ENCODE measurements at places on chromosomes 3 and 15. TPM values are rescaled to one million over a fixed set of nuclear protein-coding genes. Genes with fewer than 3 reads are reported as not detected.

The MST1 gene
- total RNA-seq: 19.1 TPM

The CAMP gene
- total RNA-seq: not detected

The MANF gene
- total RNA-seq: 97.5 TPM

The C3orf20 gene
- not detected for total RNA-seq

The IFT80 gene
- total RNA-seq: 22.6 TPM

The SPG11 gene
- total RNA-seq: 45.4 TPM

The CTSH gene
- total RNA-seq: 22.5 TPM

The CSPG5 gene
- total RNA-seq: 2.8 TPM

The DUOX1 gene
- not detected for total RNA-seq

The IGDCC3 gene
- 0.27 TPM for total RNA-seq

The SUSD5 gene
- 38.5 TPM for total RNA-seq

The GRK7 gene
- total RNA-seq: not detected

The IL16 gene
- 2.0 TPM for total RNA-seq

GRCh38 chr3:99425930-99426329 lies 212.5 kb upstream of the COL8A1 start:
- peak overlapping the region; percentile 80 for H3K27ac ChIP-seq
- DNase-seq: no peak
- no peaks in the 10 kb centered on the region for H3K27me3 ChIP-seq
- H3K4me1 ChIP-seq: peaks cover 84% of the 10 kb centered on the region
- peaks cover 4% of the 10 kb centered on the region for H3K36me3 ChIP-seq

- H3K36me3 ChIP-seq: peaks cover 2% of the 10 kb centered on the region
- no peak overlapping the region for H3K27ac ChIP-seq
- peaks cover 9% of the 10 kb centered on the region for H3K27me3 ChIP-seq
- no peak overlapping the region for H3K4me3 ChIP-seq
- no peaks in the 10 kb centered on the region for H3K4me1 ChIP-seq
Observed at GRCh38 chr3:75042941-75043340, 428.5 kb upstream of the CNTN3 start.

DNA sequence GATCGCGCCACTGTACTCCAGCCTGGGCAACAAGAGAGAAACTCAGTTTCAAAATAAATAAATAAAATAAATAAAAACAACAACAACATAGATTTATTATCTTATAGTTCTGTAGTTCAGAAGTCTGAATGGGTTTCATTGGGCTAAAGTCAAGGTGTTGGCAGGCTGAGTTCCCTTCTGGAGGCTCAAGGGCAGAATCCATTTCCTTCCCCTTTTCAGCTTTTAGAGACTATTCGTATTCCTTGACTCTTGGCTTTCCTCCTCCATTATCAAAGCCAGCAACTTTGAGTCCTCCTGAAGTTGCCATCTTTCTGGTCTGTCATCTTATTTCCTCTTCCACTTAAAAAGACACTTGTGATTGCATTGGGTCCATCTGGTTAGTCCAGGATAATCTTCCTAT lies 12.1 kb downstream of the BLM start:
- H3K27ac ChIP-seq: no peak overlapping the region
- no peaks in the 10 kb centered on the region for H3K4me1 ChIP-seq
- H3K27me3 ChIP-seq: no peaks in the 10 kb centered on the region
- no peaks in the 10 kb centered on the region for H3K36me3 ChIP-seq
- no peak overlapping the region for H3K4me3 ChIP-seq
- no peak for DNase-seq

DNA sequence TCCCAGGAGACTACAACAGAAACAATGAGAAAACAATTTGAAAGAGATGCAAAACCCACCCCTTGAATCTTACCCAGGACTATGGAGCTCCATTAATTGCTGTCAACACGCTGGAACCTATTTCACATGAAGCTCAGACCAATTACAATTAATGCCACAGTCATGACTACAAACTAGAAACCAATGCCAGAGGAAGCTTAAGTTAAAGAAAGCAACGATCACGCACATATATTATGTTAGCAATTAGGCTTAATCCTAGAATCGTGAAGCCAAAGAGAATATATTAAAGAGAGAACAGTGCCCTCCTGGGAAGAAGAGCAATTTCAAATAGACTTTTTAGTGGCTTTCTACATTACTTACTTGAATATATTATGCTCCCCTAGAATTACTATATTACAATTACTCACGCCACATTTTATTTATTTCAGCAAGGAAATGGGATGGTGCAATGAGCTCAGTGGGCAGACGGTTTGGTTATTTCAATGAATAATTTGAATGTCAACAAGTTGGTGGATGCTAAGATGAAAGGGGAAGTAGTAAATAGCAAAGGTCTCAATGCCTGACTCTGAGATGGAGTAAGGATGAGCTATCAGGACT lies 125.5 kb downstream of the GREM1 start:
- H3K27me3 ChIP-seq: no peaks in the 10 kb centered on the region
- no peak overlapping the region for H3K4me3 ChIP-seq
- H3K36me3 ChIP-seq: no peaks in the 10 kb centered on the region

DNA sequence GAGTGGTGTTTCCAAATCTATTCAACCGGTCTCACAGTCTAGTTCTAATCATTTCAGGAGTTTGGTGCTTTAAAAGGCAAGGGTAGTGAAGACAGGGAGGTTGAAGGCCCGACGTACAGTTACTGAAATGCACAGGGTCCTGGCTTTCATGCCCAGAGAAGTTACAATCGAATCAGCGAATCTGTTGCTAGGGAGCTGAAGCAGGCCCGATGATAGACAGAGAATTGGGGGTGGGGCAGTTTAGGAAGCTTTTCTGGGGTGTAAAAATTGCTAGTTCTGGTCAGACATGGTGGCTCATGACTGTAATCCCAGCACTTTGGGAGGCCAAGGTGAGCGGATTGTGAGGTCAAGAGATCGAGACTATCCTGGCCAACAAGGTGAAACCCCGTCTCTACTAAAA lies 63.1 kb upstream of the ATP13A3 start:
- H3K27ac ChIP-seq: no peak overlapping the region
- no peak for DNase-seq
- no peak overlapping the region for H3K4me3 ChIP-seq

DNA sequence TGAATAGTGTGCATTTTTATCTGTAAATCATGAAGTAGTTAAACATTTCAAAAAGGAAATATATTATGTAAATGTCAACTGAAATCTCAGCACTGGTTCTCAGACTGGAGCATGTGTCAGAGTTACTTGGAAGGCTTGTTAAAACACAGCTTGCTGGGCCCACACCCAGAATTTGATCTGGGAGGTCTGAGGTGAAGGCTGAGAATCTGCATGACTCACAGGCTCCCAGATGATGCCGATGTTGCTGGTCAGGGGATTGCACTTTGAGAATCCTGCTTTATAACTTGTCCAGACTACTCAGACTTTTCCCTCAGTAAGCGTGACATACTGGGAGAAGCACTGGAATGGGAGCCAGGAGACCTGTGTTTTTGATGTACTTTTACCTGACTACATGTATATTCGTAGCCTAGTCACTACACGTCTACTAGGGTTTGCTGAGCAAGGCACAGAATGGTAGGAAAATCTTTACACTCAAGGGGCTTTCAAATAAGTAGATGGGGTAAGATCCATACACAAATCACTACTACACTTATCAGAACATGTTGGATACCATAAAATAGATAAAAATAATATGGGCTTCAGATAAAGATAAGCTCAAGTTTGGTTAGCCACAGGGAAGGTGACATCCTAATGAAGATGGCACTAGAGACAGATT lies 77.1 kb upstream of the MEX3B start:
- H3K4me3 ChIP-seq: peak overlapping the region; percentile 45
- no peak for DNase-seq
- peaks cover 6% of the 10 kb centered on the region for H3K36me3 ChIP-seq

GRCh38 chr15:83164771-83165404 lies 42.7 kb downstream of the HDGFL3 start:
- H3K27me3 ChIP-seq: no peaks in the 10 kb centered on the region
- no peak for DNase-seq
- peak overlapping the region; percentile 4 for H3K27ac ChIP-seq
- peaks cover 10% of the 10 kb centered on the region for H3K36me3 ChIP-seq

DNA sequence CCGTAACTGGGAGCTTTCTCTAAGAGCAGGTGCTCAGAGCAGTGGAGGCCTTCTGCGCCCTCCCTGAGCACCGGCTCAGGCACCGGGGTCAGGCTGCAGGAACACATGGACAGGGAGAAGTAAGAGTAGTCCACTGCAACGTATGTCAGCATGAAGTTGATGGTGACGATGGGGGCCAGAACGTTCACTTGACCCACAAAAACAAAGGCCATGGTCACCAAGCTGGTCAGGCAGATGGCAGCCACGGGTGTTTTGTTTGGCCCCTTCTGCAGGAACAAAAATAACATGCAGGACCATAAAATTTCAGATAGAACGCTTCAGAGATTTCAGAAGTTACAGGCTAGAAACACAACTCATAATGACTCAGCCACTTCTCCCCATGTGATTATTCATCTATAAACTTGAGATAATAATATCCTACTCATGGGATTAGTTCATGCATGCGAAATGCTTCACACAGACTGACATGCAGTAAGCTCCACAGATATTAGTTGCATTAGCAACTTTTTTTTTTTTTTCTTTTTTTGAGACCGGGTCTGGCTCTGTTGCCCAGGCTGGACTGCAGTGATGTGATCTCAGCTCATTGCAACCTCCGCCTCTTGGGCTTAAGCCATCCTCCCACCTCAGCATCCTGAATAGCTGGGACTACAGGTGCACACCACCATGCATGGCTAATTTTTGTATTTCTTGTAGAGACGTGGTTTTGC lies 52.2 kb upstream of the HEG1 start:
- no peak for DNase-seq
- no peak overlapping the region for H3K4me3 ChIP-seq
- H3K27ac ChIP-seq: peak overlapping the region; percentile 84
- H3K27me3 ChIP-seq: no peaks in the 10 kb centered on the region
- H3K36me3 ChIP-seq: peaks cover 8% of the 10 kb centered on the region
- H3K4me1 ChIP-seq: peaks cover 43% of the 10 kb centered on the region

GRCh38 chr3:32392536-32393302 lies 1.1 kb downstream of the CMTM7 start:
- H3K27ac ChIP-seq: peak overlapping the region; percentile 81
- peaks cover 1% of the 10 kb centered on the region for H3K36me3 ChIP-seq
- H3K27me3 ChIP-seq: no peaks in the 10 kb centered on the region
- DNase-seq: no peak
- peaks cover 17% of the 10 kb centered on the region for H3K4me1 ChIP-seq
- peak overlapping the region; percentile 98 for H3K4me3 ChIP-seq

- no peak overlapping the region for H3K4me3 ChIP-seq
- H3K36me3 ChIP-seq: no peaks in the 10 kb centered on the region
- no peaks in the 10 kb centered on the region for H3K4me1 ChIP-seq
- DNase-seq: no peak
- H3K27me3 ChIP-seq: peaks cover 28% of the 10 kb centered on the region
- no peak overlapping the region for H3K27ac ChIP-seq
Observed at GRCh38 chr3:9627901-9628633, 21.2 kb upstream of the MTMR14 start.

GRCh38 chr15:27928386-27928785 lies 170.7 kb downstream of the OCA2 start:
- no peaks in the 10 kb centered on the region for H3K4me1 ChIP-seq
- no peak overlapping the region for H3K27ac ChIP-seq
- H3K36me3 ChIP-seq: peaks cover 9% of the 10 kb centered on the region
- no peaks in the 10 kb centered on the region for H3K27me3 ChIP-seq
- DNase-seq: no peak
- H3K4me3 ChIP-seq: no peak overlapping the region

GRCh38 chr15:96494505-96494904 lies 164.0 kb downstream of the NR2F2 start:
- H3K36me3 ChIP-seq: no peaks in the 10 kb centered on the region
- DNase-seq: no peak
- H3K4me1 ChIP-seq: no peaks in the 10 kb centered on the region
- no peak overlapping the region for H3K4me3 ChIP-seq
- peaks cover 2% of the 10 kb centered on the region for H3K27me3 ChIP-seq

DNA sequence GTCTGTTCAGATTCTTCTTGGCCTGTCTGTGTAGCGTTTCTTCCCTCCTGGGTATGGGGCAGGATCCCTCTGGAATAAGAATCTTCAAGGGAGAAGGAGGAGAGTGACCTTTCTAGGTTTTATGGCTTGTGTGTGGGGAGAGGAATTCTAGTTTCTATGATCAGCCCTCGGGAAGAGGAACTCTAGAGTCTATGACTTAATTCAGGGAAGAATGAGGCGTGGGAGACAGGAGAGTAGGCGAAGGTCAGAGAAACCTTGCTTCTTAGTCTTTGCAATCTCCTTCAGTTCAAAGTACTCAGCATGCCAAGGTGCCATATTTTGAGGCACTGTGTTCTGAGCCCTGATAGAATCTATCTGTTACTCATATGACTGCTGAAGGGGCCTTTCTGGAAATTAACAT lies 99.2 kb upstream of the C3orf80 start:
- H3K27ac ChIP-seq: peak overlapping the region; percentile 68
- H3K4me1 ChIP-seq: peaks cover 44% of the 10 kb centered on the region
- H3K36me3 ChIP-seq: no peaks in the 10 kb centered on the region
- no peak for DNase-seq
- no peak overlapping the region for H3K4me3 ChIP-seq

DNA sequence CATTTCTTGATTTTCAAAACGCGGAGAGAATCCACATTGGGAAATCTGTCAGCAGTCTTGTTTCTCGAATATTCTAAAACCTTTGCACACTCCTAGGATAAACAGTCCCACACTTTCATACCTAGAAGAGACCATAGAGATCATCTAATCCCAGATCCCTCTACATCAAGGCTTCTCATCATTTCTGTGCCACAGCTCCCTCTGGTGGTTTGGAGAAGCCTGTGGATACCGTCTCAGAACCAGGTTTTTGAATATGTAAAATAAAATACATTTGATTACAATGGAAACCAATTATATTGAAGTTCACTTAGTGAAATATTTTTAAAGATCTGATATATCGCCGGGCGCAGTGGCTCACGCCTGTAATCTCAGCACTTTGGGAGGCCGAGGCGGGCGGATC lies 211.9 kb upstream of the GOLGA6L4 start:
- no peak for DNase-seq
- H3K36me3 ChIP-seq: no peaks in the 10 kb centered on the region
- no peak overlapping the region for H3K4me3 ChIP-seq
- peaks cover 3% of the 10 kb centered on the region for H3K27me3 ChIP-seq
- no peak overlapping the region for H3K27ac ChIP-seq

- no peaks in the 10 kb centered on the region for H3K27me3 ChIP-seq
- no peaks in the 10 kb centered on the region for H3K4me1 ChIP-seq
Observed at GRCh38 chr3:141178551-141178950, 53.1 kb upstream of the PXYLP1 start.
